ENCODE measurements at places on chromosomes 2 and 18.

- no peak for DNase-seq
These were observed 118.5 kb downstream of the EN1 start for GRCh38 chr2:118728984-118729383.

DNA sequence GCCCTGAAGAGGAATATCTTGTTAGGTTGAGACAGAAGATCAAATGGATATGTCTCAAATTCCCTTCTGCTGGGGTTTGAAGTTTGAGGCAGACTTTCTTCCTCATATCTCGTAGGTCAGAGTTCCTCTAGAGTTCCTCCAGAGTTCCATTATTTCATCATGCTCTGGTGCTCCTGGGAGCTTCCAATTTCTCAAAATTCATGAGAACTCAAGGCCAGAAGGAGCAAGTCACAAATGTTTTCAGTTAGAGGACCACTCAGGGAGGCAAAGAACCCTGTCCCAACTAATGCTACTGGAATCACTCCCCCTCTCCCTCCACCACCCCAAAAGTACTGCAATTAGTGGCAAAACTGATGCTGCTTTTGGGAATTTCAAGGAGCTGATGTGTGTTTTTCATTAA is 115.7 kb upstream of the RBMS1 start:
- peak; percentile 75 for DNase-seq

DNA sequence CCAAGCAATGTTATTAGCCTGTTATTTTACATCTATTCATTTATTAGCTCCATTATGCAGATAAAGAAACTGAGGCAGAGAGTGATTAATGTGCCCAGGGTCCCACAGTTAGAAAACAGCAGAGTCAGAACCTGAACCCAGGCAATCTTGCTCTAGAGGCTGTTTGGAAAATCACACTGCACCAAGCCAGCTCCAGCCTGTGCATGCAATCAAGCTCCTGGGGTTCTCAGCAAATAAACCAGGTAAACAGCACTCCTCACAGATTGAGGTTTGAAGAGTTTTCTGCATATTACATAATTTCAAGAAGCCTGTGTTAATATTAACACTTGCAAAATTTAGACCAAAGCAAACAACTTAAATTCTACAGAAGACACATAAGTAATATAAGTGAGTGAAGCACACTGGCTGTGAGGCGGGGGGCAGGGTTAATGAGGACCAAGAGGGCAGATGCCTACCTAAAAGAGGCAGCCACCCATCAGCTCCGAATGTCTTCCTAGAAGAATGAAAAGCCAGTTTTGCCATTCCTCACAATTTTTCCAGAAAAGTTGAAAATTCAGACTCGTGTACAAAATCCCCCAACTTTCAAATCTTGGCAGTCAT is 35.4 kb downstream of the CACNB4 start:
- no peak for DNase-seq

- no peak for DNase-seq
These were observed 4.5 kb upstream of the ITPRID2 start for GRCh38 chr2:181887045-181887444.

GRCh38 chr2:43185146-43185545 is 41.3 kb downstream of the ZFP36L2 start:
- DNase-seq, result no peak

DNA sequence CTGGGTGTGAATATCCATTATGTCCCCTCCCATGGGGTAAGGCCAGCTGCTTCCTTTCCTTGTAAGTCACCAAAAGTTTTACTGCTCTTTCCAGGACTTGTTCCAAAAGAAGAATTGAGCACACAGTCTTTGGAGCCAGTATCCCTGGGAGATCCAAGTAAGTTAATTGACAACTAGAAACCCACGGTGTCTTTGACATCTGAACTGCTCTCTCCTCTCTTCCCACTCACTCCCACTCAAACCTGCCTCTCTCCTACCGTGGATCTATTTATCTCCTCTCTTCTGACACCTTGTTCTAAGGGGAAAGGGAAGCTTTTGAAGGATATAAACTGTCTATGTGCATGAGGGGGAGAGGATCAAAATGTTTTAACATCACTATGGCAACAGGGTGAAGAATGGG is 86.7 kb downstream of the VIT start:
- DNase-seq, result no peak

GRCh38 chr2:172928756-172929155 is 146.9 kb upstream of the MAP3K20 start:
- DNase-seq, result peak; percentile 38

DNA sequence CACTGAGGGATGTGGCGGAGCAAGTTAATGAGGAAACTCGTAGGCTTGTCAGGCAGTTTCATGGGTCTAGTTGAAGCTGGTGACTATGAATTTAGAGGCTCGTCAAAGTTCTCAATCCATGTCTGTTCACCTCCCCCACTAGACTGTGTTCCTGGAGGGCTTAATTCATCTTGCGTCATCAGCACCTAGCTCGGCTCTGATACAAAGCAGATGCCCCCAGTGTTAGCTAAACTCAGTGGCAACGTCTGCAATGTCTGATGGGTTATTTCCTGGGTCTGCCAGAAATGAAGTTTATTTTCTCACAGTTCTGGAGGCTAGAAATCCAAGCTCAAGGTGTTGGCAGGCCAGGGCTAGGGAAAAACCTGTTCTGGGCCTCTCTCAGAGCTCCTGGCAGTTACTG is 140.6 kb downstream of the PID1 start:
- no peak for DNase-seq

DNA sequence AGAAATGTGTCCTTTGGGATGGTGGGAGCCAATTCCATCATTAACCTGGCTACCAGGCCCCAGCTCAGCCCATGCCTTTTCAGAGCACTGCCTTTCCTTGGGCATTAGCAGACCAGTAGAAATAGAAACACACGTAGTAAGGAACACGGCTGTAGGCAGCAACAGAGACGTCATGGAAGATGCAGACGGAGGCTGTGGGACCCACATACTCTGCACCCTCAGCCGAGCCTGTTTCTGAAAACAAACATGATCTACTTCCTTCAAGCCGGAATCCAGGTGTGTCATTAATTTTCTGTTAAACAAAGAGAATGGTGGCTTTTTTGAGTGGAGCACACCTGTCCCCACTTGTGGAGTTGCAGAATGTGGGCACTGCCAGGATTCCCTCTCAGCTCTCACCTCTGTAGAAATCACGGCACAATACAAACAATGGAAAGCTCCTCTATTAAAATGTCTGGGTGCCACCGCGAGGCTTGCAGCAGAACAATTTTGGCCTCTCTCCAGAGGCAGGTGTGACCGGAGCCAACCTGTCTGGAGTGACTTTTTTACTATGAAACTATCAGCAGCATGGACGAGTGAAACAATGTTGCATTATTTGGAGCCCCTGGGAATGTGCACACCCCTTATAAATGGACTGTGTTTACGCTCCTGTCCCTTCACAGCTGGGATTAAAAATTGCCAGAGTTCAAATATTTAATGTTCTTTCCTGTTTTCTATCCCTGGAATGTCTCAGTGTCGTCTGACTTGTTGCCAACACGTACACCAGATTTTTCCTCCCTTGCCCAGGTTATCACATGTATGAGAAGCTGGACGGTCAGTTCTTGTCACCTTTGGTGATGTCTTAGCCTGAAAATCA is 31.7 kb downstream of the SPP2 start:
- no peak for DNase-seq

DNA sequence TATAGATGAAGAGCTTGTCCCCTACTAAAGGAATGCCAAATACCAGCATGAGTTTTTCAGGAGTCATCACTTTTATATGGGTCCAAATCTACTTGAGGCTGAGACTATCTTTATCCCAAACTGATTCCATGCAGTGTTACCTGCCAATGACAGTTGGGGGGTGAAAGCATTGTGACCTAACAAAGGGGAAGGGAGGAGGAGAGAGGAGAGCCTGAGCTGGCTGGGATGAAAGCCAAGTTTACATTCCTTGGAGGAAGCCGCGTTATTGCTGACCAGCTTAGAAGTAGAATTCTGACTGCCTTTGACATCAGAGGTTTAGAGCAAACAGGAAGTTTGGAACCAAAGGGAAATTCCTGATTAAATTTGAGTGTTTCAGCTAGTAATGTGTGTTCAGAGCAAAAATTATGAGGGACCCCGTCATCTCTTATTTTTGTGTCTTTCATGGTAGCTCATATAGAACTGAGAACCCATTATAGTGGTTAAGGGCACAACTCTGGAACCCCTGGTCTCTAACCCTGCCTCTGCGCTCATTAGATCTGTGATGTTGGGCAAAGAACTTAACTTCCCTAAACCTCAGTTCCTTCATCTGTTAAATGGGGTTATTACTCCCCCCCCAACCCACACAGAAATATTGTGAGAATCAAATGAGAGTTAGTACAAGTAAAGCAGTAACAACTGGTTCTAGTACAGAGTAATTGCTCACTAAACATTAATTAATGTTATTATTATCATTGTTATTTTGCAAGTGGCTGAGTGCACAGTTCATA is 199.3 kb upstream of the EPAS1 start:
- peak; percentile 96 for DNase-seq

GRCh38 chr2:226905718-226906117 is 69.9 kb downstream of the RHBDD1 start:
- DNase-seq, result no peak

DNA sequence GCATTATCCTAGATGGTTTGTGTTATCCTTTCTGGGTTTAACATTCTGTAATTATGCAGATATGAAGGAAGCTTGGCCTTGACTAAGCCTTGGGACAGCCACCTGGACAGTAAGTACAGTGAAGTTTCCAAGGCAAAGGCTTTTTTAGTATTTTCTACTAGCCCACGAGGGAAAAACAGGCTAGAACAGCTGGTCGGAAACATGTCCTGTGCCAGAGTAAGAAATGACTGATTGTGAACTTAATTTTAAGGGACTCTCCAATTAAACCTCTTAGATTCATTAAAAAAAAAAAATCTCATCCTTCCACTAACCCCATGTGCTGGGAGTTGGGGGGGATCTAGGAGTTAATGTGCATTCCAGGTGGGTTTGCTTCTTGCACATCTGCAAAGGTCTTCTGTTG is 720.8 kb downstream of the SLC4A3 start:
- DNase-seq, result no peak

- DNase-seq, result no peak
These were observed 73.1 kb upstream of the HPCAL1 start for GRCh38 chr2:10229462-10230099.

GRCh38 chr2:197904446-197904845 is 100.1 kb downstream of the PLCL1 start:
- no peak for DNase-seq

- DNase-seq, result no peak
These were observed 107.1 kb downstream of the THADA start for GRCh38 chr2:43488737-43489136.

GRCh38 chr18:79524181-79525078 is 128.7 kb downstream of the NFATC1 start:
- no peak for DNase-seq

DNA sequence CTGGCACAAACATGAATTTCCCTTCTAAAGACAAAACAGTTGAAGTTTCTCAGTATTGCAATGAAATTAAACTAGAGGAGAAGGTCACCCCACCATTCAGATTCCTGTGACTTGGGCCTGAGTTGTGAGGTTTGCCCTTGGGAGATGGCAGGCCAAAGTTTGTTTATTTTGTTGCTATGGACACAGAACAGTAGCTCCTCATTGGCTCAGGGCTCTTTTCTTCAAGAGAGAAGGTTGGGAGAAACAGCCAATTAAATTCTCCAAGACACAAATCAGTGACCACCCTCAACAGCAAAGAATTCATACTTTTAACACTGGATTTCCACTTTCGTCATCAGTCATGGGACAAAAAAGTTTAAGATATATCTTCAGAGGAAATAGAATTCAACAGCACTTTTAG is at the start of gene FLACC1:
Gene FLACC1 (minus strand): TSS at position 125 of the 400 bp plus-strand sequence. CDS start 5,941 bp downstream, outside the sequence.
- peak; percentile 87 for DNase-seq

DNA sequence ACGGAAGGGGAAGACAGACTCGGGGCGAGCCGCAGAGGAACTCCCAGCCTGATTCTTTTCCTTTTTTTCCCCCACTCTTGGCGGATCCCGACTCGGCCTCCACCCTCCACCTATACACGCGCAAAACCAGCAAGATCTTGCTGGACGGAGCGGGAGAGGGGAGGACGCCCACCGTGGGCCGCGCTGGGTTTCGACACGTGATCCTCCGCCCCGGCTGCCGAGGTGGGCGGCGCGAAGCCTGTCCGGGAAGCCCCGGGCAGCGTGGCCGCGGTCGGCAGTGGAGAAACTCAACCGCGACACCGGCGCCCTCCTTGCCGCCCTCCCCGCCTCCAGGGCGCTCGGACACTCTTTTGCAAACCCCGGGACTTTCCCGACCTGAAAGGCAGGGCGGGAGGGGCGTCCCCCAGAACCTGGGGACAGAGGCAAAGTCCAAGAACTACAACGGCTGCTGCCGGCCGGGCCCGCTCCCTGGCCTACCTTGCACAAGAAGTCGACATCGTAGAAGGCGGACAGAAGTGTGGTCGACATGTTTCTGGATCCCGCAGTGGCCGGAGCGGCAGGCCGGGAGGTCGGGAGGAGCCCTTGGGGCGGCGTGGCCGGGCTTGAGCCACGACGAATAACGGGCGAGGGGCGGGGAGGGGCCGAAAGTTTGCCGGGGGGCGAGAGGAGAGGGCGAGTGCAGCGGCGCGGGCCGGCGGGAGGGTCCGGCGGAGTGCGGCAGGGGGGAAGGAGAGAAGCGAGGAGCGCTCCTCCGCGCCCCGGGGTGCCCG is 433 bp downstream of the ZFP36L2 start:
- DNase-seq, result peak; percentile 80

DNA sequence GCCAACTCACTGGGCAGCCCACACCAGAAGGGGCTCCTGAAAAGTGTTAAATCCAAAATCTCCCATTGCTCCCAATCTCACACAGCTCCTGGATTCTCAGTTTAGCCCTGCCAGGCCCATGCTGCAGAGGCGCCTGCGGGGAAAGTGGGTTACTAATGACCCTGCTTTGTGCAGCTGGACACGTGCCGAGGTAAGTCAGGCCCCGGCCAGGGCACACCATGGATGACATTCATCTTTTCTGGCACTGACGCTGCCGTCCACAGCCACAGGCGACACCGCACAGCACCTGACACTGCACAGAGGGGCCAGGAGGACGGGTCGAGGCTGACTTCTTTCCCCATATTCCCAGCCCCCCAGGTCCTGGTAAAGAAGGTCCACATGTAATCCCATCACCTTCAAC is 193.5 kb downstream of the EIPR1 start:
- no peak for DNase-seq

- peak; percentile 24 for DNase-seq
These were observed 1090.2 kb downstream of the SUCLG1 start for GRCh38 chr2:83368916-83369315.

DNA sequence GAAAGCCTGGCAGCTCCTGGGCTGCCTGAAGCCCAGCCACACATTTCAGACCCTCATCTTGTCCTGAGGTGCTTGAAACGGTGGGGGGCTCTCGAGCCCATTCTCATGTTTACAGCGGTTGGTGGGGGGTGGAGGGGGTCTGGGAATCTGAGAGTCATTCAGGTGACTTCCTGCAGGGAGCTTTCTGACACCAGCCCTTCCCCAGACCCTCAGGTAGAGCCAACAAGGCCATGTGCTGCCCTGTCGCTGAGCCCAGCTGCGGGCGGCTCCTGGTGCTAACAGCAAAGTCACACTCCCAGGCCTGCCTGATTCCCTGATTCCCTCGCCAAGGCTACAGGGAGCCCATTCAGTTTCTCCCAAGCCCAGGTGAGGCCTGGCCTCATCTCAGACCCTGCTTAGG is 324.9 kb upstream of the MEX3C start:
- DNase-seq, result no peak

DNA sequence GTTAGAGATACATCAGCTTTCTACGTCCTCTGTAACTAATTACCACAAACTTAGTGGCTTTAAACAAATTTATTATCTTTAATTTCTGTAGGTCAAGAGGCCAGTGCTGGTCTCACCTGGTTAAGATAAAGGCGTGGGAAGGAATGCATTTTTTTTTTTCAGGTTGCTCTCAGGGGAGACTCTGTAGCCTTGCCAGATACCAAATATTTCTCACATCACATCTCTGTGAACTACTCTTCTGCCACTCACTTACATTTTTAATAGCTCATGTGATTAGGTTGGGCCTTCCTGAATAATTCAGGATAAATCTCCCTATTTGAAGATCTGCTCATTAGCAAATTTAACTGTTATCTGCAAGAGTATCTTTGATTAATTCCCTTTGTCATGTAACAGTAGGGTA is 214.6 kb downstream of the CBLN2 start:
- DNase-seq, result no peak

Measured in fibroblast of gingiva (primary cell).